HT1080 (cell line): ENCODE measurements at places on chromosomes 6 and 20.

- DNase-seq, result no peak
Observed at GRCh38 chr6:150410399-150410798, 41.6 kb downstream of the IYD start.

DNA sequence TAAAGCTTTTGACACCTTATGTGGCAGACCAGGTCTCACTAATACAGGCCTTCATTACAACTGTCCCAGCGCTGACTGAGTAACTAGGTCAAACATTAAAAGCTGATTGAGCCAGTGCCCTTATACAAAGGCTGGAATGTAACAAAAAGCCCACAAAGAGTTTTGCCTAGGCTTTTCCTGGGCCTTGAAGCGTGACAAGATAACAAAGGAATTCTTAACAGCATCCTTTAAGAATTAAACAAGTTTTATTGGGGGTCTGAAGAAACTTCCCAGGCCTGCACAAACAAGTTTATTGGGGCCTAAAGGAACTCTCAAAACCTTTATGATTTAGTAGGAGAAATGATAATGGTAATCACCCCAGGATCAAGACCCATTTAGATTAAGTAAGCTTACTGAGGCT, 267.6 kb upstream of the FAM83B start:
- no peak for DNase-seq

DNA sequence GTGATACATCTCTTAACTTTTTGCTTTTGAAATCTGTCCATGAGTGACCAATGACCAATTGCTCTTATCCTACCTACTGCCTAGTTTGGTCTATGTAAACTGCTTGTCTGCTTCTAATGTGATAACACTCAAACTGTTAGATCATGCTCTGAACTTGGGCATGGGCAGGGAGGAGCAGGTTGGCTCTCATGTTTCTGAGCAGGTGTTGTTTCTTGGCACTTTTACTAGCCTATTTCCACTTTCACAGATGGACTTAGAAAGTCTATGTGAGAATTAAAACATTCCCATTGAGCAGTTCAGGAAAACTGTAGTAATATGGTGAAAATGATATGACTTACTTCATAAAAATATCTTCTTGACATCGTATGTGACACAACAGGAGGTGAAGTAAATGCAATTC, 538.4 kb downstream of the HACE1 start:
- no peak for DNase-seq

DNA sequence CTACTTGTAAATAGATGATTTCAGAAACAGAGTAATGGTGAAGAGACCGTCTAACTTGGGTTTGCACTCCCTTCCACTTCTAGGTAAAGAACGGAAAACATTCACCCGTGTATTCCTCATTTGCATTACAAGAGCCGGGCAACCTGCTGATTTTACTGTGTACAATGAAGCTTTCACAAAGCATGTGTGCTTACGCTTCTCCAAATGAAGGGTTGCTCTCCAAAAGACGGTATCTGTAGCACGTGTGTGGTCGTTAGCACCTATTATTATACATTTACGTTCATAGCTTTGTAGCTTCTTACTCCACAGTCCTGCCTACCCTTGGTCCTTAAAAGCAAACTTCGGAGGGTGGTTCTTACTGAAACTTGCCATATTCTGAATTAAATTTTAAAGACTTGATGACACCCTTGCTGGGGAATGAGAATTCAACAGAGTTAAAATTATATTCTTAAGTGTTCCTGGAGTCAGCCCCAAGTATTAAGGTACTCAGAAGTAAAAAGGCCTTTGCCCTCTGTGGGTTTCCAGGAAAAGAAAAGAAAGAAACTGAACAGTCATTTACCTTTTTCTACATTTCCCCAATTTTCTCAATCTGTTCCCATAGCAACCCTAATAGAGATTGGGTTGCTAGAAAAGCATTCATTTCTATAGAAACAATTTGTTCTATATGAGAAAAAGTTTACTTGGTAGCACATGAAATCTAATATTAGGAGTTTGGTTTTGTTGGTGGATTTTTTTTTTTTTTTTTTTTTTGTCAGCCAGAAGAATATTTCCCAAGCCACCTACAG, 61.9 kb upstream of the KCNG1 start:
- DNase-seq, result no peak

GRCh38 chr6:155310596-155310995, 3.7 kb downstream of the TFB1M start:
- peak; percentile 23 for DNase-seq

- DNase-seq, result peak; percentile 33
Observed at GRCh38 chr6:10332111-10332510, 82.8 kb downstream of the TFAP2A start.

GRCh38 chr6:75419416-75419815, 74.2 kb downstream of the FILIP1 start:
- no peak for DNase-seq

DNA sequence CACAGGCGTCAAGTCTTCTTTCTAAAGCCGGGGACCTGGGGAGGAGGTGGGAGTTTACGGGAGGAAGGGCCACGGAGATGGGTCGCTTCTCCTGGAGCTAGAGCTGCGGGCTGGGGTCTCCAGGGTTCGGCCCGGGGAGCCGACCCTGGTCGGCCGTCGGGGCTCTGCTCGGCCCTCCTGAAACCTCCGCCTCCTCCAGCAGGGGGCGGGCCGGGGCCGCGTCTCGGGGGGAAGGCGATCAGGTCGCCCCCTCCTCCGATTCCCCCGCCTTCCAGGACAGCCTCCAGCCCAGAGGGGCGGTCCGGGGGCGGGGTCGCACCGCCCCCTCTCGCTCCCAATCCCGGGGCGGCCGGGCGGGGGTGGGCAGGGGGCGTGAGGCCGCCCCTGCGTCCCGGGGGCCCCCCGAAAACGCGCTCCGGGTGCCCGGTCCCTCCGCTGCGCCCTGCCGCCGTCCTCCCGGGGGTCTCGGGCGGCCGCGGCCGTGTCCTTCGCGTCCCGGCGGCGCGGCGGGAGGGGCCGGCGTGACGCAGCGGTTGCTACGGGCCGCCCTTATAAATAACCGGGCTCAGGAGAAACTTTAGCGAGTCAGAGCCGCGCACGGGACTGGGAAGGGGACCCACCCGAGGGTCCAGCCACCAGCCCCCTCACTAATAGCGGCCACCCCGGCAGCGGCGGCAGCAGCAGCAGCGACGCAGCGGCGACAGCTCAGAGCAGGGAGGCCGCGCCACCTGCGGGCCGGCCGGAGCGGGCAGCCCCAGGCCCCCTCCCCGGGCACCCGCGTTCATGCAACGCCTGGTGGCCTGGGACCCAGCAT, at the start of gene CEBPB:
CEBPB (plus strand) TSS at position 580 of the 814 bp plus-strand sequence; CDS start at position 784, 204 bp downstream.
- peak; percentile 86 for DNase-seq

- DNase-seq, result no peak
Observed at GRCh38 chr6:132247381-132248159, 153.7 kb downstream of the MOXD1 start.
